H4 (cell line): ENCODE measurements at places on chromosomes 16 and 17.

- no peak for DNase-seq
Measured at GRCh38 chr17:82978765-82979349, 100.6 kb upstream of the METRNL start.

DNA sequence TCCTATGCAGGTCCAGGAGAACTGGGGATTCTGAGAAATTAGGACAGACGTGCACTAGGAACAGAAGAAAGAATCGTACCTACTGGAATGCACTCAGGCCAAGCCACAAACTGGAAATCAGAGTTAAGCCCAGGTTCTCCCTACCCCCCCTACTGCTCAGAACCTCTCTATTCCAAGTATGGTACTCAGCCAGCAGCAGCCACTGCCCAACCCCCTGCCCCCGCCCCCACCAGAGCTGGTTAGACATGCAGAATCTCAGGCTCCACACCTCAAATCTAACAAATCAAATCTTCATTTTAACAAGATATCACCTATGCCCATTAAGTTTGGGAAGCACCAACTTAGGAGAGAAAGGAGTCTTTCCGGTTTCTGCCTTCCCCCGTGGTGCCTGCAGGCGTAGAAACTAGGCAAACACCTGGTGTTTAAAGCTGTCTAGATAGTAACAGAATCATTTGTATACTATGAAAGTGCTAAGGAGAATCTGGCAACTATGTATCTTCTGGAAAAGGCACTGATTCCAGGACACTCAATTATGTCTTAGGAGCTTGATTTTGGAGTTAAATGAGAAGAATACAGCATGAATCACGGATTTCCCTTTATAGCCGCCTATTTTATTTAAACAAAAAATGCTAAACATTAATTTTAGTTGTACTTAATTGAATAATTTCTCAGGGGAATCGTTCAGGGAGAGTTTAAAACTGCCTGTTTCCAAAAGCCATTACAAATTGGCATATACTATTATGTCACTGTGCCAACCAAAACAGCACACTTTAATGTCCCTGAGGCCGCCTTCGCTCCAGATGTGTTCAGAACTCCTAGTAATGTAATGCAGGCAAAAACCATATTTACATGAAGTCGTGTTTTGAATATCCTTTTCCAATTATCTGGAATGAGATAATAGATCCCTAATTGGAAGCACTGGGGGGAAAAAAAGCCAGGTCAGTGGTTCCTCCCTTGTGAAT lies 166.5 kb downstream of the STX8 start:
- no peak for DNase-seq

DNA sequence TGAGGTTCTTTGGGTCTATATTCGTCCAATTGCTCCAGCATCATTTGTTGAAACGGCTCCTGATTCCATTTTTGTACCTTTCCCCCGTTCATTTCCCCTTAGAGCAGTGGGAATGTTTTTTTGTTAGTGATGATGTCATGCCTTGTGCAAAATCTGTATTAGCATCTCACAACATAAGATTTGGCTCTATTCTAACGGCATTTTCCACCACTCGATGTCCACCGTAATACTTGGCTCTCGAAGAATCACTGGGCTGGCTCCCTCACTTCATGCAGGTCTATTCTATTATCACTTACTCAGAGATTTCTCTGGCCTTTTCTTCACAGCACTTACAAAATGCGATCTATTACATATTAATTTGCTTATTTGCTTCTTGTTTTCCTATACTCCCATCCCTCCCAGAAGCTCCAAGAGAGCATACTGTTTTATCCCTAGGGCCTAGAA lies 571 bp upstream of the NME1 start:
- DNase-seq, result no peak

GRCh38 chr16:12173121-12173520 lies 196.6 kb downstream of the SNX29 start:
- no peak for DNase-seq

DNA sequence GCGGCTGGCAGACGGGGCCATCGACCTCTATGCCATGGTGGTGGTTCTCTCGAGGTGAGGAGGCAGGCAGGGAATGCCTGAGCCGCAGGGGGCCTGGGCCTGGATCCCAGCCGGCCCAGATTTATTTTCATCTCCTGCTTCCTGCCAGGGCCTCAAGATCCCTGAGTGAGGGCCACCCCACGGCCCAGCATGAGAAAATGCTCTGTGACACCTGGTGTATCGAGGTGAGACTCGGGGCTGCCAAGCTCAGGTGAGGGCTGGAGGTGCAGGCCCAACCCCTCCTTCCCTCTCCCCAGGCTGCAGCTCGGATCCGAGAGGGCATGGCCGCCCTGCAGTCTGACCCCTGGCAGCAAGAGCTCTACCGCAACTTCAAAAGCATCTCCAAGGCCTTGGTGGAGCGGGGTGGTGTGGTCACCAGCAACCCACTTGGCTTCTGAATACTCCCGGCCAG lies 4.9 kb downstream of the ACADVL start:
- DNase-seq, result no peak

- DNase-seq, result no peak
Measured at GRCh38 chr17:78134899-78135385, 4.4 kb downstream of the TMC8 start.

GRCh38 chr17:28127196-28127595 lies 84.7 kb downstream of the NLK start:
- no peak for DNase-seq

- DNase-seq, result no peak
Measured at GRCh38 chr16:12874186-12874585, 27.2 kb upstream of the SHISA9 start.

DNA sequence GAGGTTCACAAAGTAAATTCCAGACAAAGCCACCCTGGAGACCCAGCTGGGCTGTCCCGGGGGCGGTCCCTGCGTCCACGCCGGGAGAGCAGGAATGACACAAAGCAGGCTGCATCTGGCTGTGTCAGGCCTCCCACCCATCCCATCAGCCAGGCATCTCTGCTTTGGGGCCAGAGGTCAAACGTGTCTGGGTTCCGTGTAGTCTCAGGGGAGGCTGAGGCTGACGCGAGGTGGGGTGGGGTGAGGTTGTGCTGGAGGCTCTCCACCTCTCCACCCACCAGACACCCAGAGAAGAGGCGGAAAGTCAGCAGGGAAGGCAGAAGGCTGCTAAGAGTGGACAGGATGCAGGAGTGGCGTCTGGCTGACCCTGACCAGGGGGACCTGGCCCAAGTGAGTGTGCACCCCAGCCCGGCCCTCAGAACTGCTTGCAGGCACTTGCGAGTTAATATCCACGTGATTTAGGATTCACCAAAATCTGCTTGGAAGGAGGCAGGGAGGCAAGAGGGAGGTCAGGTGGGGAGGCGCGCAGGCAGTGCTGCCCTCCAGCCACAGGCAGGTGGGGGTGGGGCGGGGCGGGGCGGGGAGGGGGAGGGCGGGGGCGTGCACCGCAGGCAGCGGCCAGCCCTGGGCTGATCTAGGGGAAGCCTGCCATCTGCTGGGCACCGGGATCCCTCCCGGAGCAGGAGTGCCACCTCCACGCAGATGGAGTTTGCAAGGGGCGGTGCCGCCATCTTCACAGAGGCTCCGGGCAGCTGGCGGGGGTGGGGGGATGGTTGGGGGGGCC lies 44.3 kb downstream of the TBC1D16 start:
- DNase-seq, result peak; percentile 88

DNA sequence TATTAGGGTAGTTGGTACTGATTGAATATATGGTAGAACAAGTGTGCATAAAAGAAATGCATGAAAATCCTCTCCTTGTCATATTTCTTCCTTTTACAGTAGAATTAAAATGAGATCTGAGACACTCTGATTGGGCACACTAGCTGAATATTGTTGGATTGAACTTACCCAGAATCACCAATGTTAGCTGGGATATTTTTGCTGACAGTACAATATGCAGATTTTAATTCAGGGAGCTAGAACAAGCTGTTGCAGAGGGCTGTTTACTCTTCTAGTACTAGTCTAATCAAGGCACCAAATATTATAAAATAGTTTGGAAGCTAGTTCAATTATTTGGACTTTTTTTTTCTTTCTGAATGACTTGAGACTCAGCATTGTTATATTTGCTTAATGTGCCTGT lies 4.6 kb downstream of the TANC2 start:
- no peak for DNase-seq

GRCh38 chr17:18981335-18981641 lies 23.3 kb downstream of the FAM83G start:
- DNase-seq, result no peak

GRCh38 chr16:66537236-66537635 lies 12.7 kb downstream of the TK2 start:
- DNase-seq, result no peak

GRCh38 chr17:1521086-1521640 lies 4.8 kb upstream of the INPP5K start:
- no peak for DNase-seq

- no peak for DNase-seq
Measured at GRCh38 chr16:30574678-30575077, 3.2 kb upstream of the ZNF688 start.

GRCh38 chr17:82385559-82386254 lies 14.1 kb downstream of the UTS2R start:
- DNase-seq, result no peak

GRCh38 chr16:56320056-56320455 lies 105.3 kb downstream of the AMFR start:
- DNase-seq, result no peak

GRCh38 chr17:37239690-37240334 lies 136.0 kb upstream of the C17orf78 start:
- peak; percentile 9 for DNase-seq

DNA sequence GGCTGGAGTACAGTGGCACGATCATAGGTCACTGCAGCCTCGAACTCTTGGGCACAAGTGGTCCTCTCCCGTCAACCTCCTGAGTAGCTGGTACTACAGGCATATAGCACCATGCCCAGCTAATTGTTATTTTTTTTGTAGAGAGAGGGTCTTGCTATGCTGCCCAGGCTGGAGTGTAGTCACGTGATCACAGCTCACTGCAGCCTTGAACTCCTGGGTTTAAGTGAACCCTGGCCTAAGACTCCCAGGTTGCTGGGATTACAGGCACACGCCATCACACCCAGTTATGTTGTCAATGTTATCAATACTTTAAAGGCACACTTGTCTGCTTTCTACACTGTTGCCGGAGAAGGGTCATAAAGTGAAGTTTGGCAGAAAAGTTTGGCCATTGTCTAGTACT lies 22.0 kb upstream of the LASP1NB start:
- DNase-seq, result no peak

DNA sequence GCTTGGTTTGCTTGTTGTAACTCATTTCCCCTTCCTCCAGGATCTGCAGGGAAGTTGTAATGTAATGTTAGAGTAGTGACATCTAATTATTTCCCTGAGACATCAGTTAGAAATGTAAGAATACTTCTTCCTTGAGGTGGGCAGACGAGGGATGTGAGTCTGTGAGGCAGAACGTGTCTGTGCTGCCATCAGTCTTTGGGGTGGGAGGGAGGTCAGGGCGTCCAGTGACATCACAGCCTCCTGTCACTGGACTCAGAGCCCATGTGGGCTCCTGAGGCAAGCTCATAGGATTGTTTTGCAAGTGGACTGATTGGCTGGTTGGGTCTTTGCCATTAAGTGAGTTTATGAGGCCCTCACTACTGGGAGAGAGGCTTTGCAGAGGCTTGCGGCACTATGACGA lies 188.8 kb downstream of the CCDC182 start:
- no peak for DNase-seq

- DNase-seq, result no peak
Measured at GRCh38 chr17:45312477-45313420, 4.1 kb downstream of the MAP3K14 start.

- DNase-seq, result no peak
Measured at GRCh38 chr16:66891797-66892196, 11.5 kb downstream of the PDP2 start.

DNA sequence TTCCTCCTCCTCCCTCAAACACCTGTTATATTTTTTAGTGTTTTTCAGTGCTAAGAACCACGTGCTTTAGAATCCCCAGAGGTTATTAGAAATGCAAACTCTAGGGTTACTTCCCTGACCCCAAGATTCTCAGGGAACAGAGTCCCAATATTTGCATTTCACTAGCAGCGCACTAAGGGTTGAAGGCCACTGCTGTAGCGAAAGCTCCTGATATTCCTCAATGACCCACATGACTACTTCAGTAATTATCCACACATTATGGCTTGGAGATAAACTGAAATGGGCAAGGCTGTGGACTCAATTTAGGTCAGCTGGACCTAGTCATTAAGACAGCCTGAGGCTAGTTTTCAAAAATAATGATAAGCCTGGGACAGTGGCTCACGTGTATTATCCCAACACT lies 78.5 kb upstream of the BCAR1 start:
- DNase-seq, result no peak

GRCh38 chr16:81861915-81862314 lies 82.8 kb downstream of the PLCG2 start:
- DNase-seq, result no peak

DNA sequence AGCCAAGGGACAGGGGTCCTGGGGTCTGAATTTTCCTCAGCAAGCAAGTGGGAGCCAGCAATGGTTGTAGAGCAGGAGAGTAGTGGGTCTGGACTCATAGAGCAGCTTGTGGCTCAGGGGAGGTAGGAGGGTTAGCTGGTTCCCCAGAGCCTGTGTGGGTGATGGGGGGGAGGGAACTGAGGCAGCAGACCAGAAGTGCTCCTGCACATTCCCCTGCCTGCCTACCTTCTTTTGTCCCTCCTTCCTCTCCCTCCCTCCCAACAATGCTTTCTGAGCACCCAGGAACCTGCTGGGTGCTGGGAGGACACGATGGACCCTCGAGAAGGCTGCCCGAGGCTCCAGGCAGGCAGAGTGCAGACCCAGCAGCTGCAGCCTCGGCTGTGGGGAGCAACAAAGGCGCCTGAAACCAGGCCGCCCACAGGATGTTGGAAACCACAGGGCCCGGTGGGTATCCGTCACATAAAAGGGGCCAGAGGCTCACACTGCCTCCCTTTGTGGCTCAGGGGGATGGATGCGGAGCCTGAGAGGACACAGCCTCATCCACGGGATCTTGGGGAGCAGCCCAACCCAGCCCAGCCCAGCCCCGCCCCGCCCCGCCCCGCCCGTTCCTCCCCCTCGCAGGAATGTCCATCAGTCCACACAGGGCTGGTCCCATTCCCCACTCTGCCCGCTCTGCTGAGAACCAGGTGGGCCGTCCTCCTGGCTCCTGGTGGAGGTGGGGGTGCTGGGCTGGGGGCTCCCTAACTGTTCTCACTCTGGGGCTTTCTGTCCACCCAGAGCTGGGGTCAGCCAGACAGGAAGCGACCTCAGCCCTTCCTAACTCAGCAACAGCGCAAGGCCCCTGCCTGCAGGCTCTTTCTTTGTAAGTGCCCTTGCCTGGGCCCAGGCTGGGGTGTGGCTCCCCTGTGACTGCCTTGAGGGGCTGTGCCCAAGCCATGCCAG lies 1.7 kb upstream of the NLRC3 start:
- peak; percentile 19 for DNase-seq

GRCh38 chr17:19533718-19534561 lies at the start of gene SLC47A1:
TSS of gene SLC47A1 (plus strand) at chr17:19533854. CDS start at chr17:19533940, 86 bp downstream.
- DNase-seq, result no peak

DNA sequence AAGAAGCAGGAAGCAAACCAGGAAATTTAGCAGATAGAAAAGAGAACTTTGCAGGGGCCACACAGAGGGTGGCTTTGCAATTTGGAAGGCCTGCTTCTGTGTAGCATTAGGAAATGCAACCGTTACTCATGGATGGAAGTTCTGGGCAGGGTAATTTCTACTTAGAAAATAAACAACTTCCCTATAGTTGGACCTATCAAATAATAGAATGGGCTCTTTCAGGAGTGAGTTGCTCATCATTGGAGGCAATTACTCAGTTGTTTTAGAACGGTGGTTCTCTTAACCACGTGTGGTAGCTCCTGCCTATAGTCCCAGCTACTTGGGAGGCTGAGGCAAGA lies 25.8 kb upstream of the HS3ST2 start:
- no peak for DNase-seq

- DNase-seq, result peak; percentile 66
Measured at GRCh38 chr17:7843536-7844291, 9.7 kb downstream of the KDM6B start.

GRCh38 chr17:8965394-8966168 lies at the start of gene PIK3R5:
TSS of gene PIK3R5 (minus strand) at chr17:8965707. CDS start at chr17:8911494, 54,213 bp downstream.
- DNase-seq, result no peak

GRCh38 chr16:23784811-23785447 lies 30.1 kb downstream of the CHP2 start:
- peak; percentile 26 for DNase-seq
